ENCODE measurements at places on chromosomes 1 and 21.

DNA sequence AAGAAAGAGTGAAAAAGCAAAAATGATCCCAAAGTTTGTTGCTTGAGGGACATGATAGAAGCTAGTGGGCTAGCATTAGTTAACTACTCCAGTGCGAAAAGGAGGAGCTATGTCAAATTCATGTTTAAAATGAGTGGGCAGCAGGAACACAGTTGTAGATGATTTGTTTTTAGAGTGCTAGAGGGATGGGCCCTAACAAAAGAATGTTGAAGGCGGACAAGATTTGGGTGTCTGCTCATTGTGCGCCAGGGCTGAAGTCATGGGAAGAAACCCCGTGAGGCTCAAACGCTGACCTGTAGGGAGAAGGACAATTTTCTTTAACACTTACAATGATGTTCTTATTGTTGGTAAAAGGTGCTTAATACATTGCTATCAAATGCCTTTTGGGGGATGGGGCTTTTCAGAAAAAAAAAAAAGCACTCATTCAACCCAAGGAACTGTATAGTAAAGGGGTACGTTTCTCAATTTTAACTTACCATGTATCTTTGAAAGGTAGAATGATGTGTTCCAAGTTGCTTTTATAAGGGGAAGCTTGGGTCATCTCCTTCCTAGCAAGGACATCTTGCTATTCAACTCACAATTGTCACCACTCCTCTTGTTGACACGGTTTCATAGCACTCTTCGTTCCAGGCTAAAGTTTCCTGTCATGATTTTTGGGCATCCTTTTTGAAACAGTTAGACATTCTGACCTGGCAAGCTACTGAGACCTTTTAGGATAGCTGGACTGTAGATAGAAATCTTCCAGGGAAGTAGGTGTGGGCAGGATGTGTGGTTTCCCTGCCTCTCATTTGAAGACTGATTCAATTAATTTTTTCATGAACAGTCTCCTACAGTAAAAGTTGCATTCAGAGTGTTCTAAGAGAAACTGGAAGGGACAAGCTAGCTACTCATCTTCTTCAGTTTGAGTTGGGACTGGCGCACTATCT, 53.0 kb upstream of the CNN3 start:
- no peak for DNase-seq

- no peak for DNase-seq
Measured at GRCh38 chr1:192652159-192652558, 16.2 kb downstream of the RGS13 start.

GRCh38 chr1:6126521-6127067, 53.5 kb downstream of the CHD5 start:
- no peak for DNase-seq

DNA sequence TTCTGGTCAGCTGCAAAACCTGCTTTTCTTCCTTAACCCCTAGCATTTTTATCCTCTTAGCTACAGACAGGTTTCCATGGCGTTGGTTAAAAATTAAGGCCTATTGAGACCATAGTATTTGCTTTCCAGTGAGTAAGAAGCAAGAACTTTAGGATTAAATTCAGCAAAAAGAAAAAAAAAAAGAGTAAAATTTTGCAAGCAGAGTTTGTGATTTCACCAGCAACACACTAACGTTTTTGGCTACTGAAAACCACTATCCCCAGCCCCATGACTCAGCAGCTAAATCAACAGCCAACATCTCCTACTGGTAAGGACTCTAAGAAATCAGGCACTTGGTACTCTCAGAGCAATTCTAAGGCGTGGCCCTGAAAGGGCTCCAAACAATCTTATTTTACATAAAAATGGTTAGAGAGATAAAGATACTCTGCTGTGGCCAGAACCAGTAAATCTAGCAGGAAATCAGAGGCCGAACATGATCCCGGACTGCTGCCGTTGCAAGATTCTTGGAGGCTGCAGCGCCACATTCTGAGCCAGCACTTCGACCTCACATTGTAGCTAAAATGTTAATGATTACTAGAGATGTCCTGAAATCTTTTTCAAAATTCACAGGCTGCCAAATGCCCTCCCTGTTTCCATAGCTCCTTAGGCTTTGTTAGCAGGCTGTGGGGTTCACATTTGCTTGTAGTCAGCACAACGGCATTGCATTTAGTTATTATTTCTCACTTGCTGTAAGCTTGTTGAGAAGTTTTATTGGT, 1.6 kb upstream of the ENO1 start:
- no peak for DNase-seq

GRCh38 chr1:30942326-30942963, 33.9 kb upstream of the SDC3 start:
- no peak for DNase-seq

DNA sequence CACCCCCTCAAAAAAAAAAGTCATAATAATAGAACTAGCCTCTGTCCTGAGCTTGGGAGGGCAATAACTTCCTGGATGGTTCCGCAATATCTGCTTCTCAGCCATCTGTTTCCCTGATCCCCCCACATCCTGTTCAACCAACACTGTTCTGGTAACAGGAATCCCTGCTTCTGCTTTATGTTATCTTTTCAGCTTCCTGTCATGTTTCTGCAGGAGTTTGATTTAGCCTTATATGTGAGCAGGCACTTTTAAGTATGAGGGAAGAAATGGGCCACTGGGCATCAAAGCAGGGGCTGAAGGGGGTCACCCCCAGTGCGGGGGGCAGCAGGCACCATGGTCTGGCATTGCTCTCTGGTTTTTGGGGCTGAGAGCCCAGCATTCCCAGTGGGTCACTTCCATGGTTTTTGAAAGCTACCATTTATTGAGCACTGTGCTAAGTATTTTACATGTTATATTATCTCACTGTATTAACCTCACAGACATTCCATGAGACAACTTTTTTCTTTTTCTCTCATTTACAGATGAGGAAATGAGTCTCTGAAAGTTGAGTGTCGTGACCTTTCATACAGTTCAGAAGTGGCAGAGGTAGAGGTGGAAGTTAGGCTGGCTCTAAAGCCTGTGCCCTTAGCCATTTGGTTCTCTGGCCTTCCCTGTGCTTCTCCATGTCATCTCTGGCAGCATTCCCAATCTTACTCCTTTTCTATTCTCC, 61.9 kb downstream of the DNTTIP2 start:
- no peak for DNase-seq

Data from NCI-H526 (cell line).